ENCODE measurements at places on chromosomes 5 and 9.

DNA sequence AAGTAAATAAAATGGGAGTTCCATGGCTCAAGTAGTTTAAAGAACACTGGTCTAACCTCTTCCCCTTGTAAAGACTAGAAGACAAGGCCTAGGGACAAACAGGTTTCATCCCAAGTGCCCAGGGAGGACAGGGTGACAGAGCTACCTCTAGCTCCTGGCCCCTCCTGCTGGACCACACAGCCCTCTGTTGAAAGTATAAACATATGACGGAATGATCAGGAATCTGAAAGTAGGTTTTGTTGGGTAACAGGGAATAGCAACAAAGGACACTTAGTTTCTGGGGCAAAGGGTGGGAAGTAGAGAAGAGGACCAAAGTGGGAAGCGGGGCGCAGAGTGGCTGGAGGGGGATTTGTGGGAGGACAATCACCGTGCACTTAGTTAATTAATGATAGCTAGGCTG lies 67.0 kb upstream of the DAB2IP start:
- no peak for DNase-seq

DNA sequence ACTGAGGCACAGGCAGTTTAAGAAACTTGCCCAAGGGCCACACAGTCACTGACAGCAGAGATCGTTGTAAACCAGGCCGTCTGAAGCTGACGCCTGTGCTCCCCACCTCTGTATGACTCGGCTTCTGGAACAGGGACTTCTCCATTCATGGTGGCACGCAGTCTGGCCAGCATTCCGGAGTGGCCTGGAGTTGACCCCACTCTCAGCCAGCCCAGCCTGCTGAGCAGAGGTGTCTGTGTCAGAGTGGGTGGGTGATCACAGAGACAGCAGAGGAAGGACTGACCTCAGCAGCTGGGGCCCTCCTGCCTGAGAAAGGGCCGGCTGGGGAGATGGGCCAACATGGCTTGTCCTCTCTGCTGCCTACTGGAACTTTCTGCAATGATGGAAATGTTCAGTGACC lies 12.6 kb downstream of the LRSAM1 start:
- no peak for DNase-seq

GRCh38 chr5:18052569-18052968 lies 418.3 kb downstream of the TAF11L14 start:
- no peak for DNase-seq

DNA sequence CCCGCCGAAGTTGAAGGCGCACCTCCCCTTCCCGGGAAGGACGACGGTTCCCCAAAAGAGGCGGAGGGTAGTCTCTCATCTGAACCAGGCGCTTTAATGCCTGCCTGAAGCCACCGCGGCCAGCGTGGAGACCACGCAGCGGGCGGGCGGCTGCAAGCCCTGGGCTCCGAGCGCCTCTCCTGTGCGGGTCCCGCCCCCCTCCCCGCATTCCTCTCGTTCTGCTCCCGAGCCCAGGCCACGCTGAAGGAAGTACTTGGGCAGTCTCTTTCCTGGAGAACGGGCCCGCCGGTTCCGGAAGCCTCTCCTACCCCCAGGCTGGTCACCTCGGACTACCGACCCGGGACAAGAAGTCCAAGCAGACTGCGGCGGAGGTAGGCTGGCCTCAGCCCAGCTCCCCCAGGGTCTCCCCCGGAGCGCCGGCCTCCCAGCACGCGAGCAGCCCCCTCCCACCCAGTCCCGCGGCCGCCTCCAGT lies 571 bp downstream of the PPIC start:
- DNase-seq = no peak

GRCh38 chr5:75023368-75024159 lies 28.8 kb downstream of the GCNT4 start:
- peak; percentile 35 for DNase-seq

- no peak for DNase-seq
Measured at GRCh38 chr5:139817362-139817761, 21.8 kb downstream of the PSD2 start.

- peak; percentile 43 for DNase-seq
Measured at GRCh38 chr5:176133289-176133870, 104.8 kb upstream of the SIMC1 start.

DNA sequence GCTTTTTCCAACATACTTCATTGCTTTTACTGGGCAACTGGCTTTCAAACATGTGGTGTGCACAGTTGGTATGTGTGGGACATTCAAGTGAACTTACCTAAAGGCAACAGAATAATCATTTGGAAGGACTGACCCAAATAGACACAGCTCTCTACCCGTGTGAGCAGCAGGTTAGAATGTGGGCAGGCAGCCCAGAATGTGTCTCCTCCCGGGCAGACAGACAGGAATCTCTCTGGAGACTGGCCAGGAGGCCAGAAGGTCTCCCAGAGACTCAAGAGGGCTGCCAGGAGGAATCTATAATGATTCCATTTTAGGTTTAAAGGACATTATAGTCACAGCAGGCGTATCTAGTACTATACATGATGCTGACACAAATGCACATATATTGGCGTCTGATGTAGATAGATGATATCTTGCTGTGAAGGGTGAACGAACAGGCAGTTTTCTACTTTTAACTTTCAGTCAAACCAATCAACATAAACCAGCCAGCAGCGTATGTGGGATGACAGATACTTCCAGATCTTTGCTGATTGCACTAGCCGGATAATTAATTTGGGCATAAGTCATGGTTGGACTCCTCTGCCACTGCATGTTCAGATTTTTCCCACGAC lies 297.4 kb upstream of the ZNF608 start:
- DNase-seq = no peak

DNA sequence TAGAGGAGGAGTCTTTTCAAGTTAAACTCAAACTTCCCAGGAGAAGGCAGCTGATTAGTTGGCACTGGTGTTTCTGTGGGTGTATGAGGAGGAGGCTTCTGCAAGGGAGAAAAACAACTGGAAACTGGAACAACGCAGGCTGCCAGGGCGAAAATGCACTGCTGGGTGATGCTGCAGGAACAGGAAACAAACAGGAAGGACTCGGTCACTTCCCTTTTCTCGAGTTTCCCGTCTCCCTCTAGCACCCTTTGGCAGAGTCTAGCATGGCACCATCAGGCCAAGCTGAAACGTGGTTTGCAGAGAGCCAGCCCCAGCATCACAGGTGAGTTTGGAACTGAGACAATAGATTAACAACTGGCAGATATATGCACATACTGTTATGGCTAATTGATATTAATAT lies 77.5 kb upstream of the CAST start:
- no peak for DNase-seq

- no peak for DNase-seq
Measured at GRCh38 chr5:80641353-80641752, 13.1 kb upstream of the MSH3 start.

GRCh38 chr9:103372828-103373227 lies 377.7 kb downstream of the CYLC2 start:
- no peak for DNase-seq

- DNase-seq = no peak
Measured at GRCh38 chr9:29668732-29669131, 2095.5 kb upstream of the C9orf72 start.

- DNase-seq = no peak
Measured at GRCh38 chr5:14665101-14665822, 744 bp downstream of the OTULIN start.

DNA sequence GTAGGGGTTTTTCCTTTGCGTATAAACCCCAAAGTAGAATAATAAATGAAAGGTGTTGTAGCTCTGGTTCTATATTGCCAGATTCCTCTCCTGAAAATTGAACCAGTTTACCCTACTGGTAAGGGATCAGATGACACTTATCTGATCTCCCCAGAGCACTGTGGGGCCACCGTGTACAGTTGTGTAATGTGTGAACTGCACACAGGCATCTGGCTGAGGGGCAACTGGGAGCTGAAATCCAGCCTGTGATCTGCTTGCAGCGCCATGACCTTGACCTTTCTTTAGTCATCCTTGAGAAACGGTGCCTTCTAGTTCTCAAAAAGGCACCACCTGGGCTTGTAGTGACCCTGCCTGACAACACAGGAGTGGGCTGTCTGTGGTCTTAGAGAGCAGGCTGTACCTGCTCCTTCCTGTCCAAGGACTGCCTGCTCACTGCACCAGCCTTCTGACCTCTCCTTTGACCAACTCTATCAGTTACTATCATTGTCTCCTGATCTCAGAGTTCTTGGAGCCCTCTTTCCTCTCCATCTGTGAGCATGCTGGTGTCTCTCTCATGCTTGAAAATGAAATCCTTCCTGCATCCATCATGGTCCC lies 40.2 kb downstream of the PDE6A start:
- no peak for DNase-seq

DNA sequence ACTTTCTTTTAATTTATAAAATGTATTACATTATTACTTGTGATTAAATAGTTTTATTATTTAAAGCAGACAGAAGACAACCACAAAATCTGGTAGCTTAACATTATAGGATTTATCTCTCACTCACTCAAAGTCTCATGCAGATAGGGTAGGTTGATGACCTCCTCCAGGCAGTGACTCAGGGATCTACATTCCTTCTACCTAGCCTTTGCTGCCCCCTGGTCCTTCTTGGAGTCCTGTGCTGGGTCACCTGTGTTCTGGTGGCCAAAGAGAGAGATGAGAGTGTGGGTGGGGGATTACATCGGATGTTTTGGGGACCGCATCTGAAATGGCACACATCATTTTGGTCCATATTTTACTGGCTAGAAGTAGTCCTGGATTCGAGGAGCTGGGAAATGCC lies 95.7 kb upstream of the CTSL start:
- DNase-seq = no peak

- DNase-seq = no peak
Measured at GRCh38 chr9:125169895-125170294, 19.7 kb downstream of the PPP6C start.

DNA sequence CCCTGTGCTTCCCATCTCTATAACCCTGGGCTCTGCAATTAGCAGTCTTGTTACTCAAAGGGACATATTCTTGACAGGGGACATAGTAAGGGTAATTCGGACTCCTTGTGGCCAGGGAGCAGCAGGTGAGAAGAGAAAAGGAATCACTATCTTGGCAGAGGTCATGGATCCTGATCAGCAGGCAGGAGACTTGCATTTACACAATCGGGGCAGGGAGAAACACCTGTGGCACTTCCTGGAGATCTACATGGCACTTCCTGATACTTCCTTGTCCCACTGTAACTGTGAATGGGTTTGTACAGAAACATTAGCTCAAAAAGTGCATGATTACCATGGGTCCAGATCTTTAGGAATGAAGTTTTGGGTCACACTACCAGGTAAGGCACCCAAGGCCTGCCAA lies 29.2 kb downstream of the DEPDC1B start:
- DNase-seq = no peak

- no peak for DNase-seq
Measured at GRCh38 chr5:51987669-51988209, 604.5 kb downstream of the ISL1 start.

- no peak for DNase-seq
Measured at GRCh38 chr9:32398207-32398606, 13.8 kb downstream of the ACO1 start.

- DNase-seq = no peak
Measured at GRCh38 chr5:134027288-134027615, 22.5 kb upstream of the VDAC1 start.

GRCh38 chr5:37492778-37493555 lies 113.8 kb downstream of the WDR70 start:
- no peak for DNase-seq

DNA sequence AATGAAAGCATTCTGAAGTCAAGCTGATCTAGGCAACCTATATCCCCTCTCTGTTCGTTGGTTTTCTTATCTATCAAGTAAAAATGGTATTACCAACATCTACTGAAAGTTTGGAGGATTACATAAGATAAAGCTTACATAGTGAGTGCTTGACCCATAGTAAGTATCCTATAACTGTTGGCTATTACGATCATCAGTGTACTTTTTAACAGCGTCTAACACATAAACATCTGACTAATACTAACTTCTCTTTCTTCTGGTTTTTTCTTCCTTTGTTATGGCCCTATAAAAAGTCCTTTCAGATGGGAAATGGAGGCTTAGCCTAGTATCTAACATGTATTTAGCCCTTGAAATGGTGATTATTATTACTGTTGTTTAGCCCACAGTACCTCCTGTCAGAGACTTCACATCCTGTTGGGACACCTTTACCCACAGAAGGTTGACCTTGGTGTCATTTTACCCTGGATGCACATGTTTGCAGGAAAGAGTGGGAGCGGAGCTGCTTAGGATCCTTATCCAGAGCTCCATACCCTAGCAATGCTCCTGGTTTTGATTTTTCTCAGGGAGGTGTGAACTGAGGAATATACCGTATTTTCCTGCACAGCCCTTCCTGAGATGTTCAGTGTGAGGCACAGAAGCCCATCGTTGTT lies 6.0 kb downstream of the INSYN2B start:
- no peak for DNase-seq

- DNase-seq = no peak
Measured at GRCh38 chr5:107395632-107396350, 274.9 kb downstream of the EFNA5 start.

DNA sequence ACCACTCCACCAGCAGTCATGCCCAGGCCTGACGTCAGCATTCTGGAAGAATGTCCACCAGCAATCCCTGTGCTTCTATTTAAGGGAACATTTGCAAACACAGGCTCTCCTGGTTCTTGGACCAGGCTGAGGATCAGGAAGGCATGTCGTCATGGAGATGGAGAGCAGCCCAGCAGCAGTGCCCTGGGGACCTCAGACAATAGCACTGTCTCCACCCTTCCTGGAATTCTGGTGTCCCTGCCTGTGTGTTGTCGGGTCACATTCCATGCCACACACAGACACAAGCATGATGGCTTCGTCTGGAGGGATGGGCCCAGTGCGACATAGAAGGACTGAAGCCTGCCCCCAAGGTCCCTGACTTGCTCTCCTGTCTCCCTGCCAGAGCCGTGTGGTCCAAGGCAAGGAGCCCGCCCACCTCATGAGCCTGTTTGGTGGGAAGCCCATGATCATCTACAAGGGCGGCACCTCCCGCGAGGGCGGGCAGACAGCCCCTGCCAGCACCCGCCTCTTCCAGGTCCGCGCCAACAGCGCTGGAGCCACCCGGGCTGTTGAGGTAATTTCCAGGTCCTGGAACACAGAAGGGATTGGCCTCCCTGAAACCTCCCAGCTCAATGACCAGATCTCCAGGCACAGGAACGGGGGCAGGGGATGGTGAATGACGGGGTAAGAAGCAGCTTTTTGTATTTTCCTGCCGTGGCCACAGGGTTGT lies 43.8 kb downstream of the STOM start:
- DNase-seq = no peak

DNA sequence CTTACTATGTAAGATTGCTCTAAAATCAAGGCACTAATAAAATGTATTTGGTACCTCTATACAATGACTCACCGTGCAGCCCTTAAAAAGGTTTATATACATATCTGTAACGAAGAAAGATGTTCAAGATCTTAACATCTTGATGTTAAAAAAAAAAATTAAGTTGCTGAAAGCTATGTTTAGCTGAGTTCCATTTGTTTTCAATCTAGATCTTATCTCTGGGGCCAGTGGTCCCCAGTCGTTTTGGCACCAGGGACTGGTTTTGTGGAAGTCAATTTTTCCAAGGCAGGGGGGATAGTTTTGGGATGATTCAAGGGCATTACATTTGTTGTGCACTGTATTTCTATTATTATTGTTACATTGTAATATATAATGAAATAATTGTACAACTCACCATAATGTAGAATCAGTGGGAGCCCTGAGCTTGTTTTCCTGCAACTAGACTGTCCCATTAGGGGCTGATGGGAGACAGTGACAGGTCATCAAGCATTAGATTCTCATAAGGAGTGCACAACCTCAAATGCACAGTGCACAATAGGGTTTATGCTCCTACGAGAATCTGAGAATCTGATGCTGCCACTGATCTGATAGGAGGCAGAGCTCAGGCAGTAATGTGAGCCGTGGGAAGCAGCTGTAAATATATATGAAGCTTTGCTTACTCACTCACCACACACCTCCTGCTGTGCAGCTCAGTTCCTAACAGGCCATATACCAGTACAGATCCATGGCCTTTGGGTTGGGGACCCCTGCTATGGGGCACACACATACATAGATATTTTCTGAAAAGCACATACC lies 27.6 kb upstream of the TSLP start:
- DNase-seq = no peak
